ENCODE measurements at places on chromosomes 2 and 18. TPM values are rescaled to one million over a fixed set of nuclear protein-coding genes. Genes with fewer than 3 reads are reported as not detected.

DNA sequence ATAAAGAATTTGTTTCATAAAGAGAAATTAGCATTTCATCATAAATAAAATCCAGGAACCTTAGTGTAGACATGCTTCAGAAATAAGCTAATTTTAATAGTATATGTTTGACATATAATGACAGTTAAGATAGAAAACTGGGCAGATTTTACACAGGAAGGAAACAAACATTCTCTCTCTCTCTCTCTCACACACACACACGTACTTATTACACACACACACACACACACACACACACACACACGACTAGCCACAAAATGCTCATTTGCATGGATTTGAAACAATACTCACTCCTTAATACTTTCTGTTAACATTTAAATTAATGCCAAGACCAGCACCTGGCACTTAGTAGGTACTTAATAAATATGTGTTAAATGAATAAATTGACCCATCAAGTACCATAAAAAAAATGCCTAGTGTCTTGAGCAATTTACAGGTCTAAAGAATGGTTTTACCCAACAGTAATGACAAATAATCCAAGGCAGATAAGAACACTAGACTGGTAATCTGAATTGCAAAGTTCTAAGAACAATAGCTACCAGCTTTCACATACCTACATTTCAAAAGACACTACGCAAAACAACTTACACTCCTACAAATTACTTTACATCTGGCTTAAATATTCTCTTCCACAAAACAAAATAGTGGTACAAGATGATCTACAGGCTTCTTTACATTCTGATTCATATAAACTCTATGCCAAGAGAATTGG is 2.9 kb upstream of the GALNT3 start:
- H3K4me1 ChIP-seq = peaks cover 37% of the 10 kb centered on the region
- DNase-seq = no peak
- no peaks in the 10 kb centered on the region for H3K36me3 ChIP-seq
- no peak overlapping the region for H3K27ac ChIP-seq
- no peak overlapping the region for H3K4me3 ChIP-seq
- no peaks in the 10 kb centered on the region for H3K27me3 ChIP-seq

ARL4C gene
- 87.0 TPM for total RNA-seq

- H3K36me3 ChIP-seq = no peaks in the 10 kb centered on the region
- H3K27ac ChIP-seq = no peak overlapping the region
- H3K27me3 ChIP-seq = peaks cover 1% of the 10 kb centered on the region
- no peak overlapping the region for H3K4me3 ChIP-seq
Observed at GRCh38 chr2:100647709-100648108, 84.9 kb downstream of the PDCL3 start.

RTN4 gene
- 194 TPM for total RNA-seq

- no peak for DNase-seq
- H3K36me3 ChIP-seq = no peaks in the 10 kb centered on the region
- H3K4me1 ChIP-seq = no peaks in the 10 kb centered on the region
- H3K27ac ChIP-seq = no peak overlapping the region
- no peaks in the 10 kb centered on the region for H3K27me3 ChIP-seq
Observed at GRCh38 chr2:230016844-230017243, 51.9 kb downstream of the SLC16A14 start.

DNA sequence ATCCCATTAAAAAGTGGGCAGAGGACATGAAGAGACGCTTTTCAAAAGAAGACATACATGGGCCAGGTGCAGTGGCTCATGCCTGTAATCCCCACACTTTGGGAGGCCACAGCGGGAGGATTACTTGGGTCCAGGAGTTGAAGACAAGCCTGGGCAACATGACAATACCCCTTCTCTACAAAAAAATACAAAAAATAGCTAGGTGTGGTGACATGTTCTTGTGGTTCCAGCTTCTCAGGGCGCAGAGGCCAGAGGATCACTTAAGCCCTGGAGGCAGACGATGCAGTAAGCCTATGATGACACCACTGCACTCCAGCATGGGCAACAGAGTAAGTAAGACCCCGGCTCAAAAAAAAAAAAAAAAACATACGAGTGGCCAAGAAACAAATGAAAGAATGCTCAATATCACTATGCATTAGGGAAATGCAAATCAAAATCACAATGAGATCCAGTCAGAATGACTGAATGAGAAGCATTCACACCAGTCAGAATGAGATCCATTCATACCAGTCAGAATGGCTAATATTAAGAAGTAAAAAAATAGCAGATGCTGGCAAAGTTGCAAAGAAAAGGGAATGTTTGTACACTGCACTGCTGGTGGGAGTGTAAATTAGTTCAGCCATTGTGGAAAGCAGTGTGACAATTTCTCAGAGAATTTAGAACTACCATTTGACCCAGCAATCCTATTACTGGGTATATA is 550.2 kb upstream of the SLC39A10 start:
- no peaks in the 10 kb centered on the region for H3K36me3 ChIP-seq
- no peak overlapping the region for H3K4me3 ChIP-seq
- no peaks in the 10 kb centered on the region for H3K4me1 ChIP-seq

- DNase-seq = no peak
- H3K4me3 ChIP-seq = no peak overlapping the region
- H3K36me3 ChIP-seq = no peaks in the 10 kb centered on the region
- no peaks in the 10 kb centered on the region for H3K27me3 ChIP-seq
- peaks cover 16% of the 10 kb centered on the region for H3K4me1 ChIP-seq
Observed at GRCh38 chr2:207481924-207482323, 47.8 kb upstream of the CREB1 start.

Data from spleen (tissue), 13 donors.